ENCODE measurements at places on chromosomes 1 and 21. TPM values are rescaled to one million over a fixed set of nuclear protein-coding genes. Genes with fewer than 3 reads are reported as not detected.

- peak; percentile 51 for DNase-seq
These were observed 118.4 kb downstream of the CRYAA start for GRCh38 chr21:43287111-43287760.

- no peak for DNase-seq
These were observed 65.9 kb downstream of the NDUFS5 start for GRCh38 chr1:39091845-39092645.

- DNase-seq, result peak; percentile 2
These were observed 3.9 kb downstream of the DISP3 start for GRCh38 chr1:11482701-11483479.

- no peak for DNase-seq
These were observed 62.2 kb downstream of the SGIP1 start for GRCh38 chr1:66596191-66596590.

- DNase-seq, result no peak
These were observed 11.9 kb upstream of the VAV3 start for GRCh38 chr1:107976836-107977235.

DNA sequence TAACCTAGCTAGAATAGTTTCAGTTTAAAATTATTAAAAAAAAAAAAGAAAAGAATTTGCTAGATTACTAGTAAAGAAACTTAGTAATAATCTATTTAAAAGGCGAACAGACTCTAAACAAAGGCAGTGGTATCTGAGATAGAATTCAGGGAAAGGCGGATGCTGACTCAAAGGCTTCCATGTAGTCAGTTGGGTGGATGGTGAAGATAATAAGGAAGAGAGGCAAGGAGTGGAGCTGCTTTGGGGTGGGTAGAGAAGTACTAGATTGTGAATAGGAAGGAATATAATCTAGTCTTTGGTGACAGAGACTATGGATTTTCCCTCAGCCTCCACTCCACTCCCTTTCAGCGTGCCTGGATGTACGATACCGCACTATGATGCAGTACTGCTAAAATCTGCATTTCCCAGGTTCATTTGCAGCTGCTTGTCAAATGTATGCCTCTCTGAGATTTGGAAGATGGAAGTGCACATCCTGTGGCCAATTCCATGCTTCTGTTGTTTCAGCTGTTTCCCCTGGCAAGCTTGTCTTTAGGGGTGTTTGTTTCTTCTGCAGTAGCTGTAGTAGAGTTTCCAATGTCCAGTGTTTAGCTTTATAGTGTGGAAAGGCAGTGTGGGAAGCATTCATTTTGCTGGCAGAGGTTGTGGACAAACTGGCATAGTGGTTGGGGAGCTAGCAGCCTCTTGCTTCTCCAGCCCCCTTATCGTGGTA, 184.6 kb upstream of the NRIP1 start:
- DNase-seq, result no peak

DNA sequence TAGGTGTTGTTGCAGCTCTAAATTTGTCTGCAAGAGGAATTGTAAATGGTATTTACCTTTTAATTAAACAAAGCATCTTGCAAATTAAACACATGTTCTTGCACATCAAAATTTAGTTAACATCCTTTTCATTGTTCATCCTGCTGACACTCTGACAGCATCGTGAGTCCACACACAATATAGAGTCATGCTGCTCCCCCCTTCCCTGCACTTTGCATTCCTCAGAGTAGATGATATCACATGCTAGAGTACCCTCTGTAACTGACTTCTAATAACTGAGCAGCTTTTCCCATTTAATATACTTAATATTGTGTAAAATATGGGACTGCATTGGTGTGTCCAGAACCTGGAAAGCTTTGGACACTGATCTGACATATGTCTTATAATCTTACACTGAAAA, 138.8 kb upstream of the DPYD start:
- DNase-seq, result no peak

DNA sequence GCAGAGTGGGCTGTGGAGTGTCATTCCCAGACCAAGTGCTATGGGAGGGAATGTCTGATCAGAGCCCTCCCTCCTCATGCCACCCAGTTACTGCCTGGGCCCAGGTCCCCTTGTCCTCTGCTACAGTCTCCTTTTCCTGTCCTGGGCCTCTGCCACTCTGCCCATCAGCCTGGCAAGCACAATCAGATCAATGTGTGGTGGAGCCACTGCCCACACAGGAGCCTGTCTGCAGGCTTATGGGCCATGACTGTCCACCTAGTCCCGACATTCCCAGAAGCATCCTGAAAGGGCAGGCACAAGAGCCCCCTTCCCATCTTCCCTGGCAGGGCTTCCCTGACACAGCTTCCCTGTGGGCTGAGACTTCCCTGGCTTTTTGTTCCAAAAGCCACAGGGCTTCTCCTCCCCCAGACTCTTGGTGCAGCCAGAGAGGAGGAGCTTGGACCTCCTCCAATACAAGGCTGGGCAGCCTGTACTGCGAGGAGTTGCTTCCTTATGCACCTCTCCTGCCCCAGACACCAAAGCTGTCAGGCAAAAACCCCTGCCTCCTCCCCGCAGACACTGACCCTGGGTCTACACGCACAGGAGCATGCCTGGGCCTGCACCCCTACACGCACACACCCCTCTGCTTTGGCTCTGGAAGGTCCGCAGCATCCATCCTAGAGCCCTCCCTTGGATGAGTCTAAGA, 29.2 kb upstream of the CNTN2 start:
- DNase-seq, result peak; percentile 54

GRCh38 chr1:33653226-33653625, 180.8 kb downstream of the ZSCAN20 start:
- DNase-seq, result no peak

GRCh38 chr21:33871171-33871570, 44.4 kb downstream of the ATP5PO start:
- DNase-seq, result no peak

- DNase-seq, result no peak
These were observed 239.1 kb downstream of the USP25 start for GRCh38 chr21:15968776-15969310.

DNA sequence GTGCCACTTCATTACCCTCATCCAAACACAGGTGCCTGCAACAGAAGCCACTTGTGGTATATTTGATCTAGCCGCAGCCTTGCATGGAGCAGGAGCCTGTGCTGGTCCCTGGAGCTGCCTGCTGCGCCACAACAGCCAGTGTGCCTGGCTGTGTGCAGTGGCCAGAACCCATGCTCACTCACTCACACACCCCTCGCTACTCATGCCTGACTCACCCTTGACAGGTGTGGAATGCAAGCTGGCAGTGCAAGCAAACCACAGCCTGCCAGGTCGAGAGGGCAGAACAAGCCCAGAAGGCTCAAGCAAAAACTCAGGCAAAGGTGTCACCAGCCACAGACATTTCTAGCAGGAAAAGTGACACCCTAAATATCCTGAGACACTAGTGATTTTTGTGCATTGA, 1510.9 kb downstream of the KCNT2 start:
- no peak for DNase-seq

DNA sequence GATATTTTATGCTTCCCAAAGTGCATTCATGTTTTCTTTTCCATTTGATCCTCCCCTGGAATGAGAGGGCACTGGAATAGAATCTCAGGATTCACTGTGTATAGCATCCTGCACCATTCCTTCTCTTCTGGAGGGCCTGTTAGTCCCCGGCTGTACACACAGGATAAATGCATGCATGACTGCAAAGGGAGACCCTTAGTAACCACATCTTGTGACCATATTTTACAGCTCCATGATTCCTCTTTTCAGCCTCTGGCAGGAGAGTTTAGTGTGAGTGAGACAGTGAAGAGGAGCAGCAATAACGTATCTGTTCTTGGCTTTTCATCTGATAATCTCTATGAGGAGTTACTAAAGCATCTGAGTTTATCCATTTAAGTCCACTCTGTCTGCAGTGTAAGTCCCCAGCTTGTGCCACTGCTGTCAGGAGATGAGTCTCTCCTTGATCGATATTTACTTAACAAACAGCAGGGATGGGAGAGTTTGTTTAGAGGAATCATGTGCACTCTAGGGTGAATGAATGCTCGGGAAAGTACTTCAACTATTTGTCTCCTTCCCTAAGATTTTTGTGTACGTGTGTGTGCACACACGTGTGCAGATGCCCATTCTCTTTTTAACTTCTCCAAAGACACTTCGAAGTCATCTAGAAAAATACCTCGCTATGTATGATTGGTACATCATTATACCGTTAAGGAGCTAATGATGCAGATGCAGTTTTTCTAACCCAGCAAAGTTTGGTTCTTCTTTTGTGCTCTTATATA, 41.1 kb downstream of the PROX1 start:
- no peak for DNase-seq

- no peak for DNase-seq
These were observed 198.2 kb upstream of the LMO4 start for GRCh38 chr1:87130438-87130837.

GRCh38 chr1:230172016-230172537, 105.0 kb downstream of the GALNT2 start:
- no peak for DNase-seq

DNA sequence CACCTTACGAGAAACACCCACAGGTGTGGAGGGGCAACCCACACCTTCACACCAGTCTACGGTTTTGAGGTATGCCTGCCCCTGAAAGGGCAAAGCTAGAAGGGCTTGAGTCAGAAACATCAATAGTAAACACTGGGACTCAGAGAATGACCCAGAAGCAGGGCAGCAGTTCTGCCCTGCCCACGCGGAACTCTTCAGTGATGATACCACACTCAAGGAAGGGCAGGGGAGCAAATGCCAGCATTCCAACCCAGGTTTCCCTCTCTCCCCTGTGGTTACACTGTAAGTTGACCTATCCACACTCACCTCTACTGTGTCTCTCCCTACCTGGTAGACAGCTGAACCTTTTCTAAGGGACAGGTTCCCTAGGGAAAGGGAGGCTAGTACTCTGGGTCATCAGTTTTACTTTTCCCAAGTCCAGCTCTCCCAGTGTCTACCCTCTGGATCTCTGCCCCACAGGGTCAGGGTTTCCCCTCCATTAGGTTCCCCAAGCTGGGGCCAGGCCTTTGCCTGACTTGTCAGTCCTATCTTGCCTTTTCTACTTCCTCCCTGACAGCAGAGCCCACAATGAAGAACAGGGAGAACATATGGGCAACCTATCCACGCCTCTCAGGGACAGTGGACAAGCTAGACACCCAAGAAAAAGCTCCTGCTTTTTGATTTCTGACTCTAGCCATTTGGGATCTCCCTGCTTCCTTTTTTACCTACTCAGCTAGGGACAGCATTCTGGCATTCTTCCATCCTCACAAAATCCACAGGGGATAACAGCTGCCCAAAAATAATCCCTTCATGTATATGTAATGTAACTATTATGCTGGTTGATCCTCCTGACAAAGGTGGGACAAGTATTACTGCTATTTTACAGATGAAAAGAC, 3.0 kb downstream of the F11R start:
- DNase-seq, result no peak

- no peak for DNase-seq
These were observed 157.3 kb downstream of the GRIK3 start for GRCh38 chr1:36876990-36877389.

DNA sequence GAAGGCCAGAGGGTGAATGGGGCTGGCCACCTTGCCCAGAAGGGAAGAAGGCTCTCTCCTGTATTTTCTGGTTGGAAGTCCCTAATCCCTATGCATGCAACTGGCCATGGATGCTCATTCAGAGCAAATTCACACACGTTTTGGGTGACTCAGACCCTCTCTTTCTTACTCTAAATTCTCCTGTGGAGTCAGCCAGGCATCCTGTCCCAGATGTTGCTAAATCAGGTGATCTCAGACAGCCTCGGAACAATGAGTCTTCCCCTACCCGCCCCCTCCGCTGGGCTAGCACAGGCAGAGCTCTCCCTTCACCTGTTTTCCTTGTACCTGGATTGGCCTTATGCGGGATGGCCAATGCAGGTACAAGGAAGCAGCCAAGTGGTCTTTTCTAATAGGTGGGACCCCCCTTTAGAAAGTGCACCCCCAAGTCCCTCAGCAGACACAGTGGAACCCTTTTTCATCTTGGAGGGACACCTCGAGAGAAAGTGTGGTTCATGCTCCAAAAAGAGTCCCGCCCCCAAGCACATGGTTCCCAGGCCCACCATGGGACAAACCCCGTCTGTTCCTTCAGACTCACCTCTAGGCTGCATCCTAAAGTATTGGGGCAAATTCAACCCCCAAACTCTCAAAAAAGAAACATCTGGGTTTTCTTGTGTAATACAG, 8.6 kb downstream of the S100A6 start:
- DNase-seq, result no peak

GRCh38 chr1:196680107-196680506, 28.3 kb downstream of the CFH start:
- no peak for DNase-seq

- no peak for DNase-seq
These were observed 4.3 kb upstream of the CLEC20A start for GRCh38 chr1:178500936-178501554.

DNA sequence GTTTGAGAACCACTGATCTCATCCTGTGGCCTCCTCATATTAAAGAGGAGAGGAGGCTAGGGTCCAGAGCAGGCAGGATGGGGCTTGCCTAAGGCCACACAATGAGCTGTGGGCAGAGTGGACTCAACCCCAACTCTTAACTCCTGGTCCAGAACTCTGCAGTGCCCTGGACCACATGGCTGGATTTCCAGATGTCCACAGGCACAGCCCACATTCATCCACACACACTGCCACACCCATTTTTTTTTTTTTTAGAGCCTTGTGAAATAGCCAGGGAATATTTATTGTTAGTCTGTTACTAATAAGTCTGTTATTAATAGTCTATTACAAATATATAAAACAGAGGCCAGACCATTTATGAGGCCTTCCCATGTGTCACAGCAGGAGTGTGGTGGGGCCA, 192.2 kb downstream of the TRABD2B start:
- no peak for DNase-seq

GRCh38 chr1:220370041-220370700, 97.9 kb upstream of the RAB3GAP2 start:
- no peak for DNase-seq

- no peak for DNase-seq
These were observed 40.8 kb upstream of the DYNLT5 start for GRCh38 chr1:66711420-66711819.

GRCh38 chr1:68081775-68082283, 31.4 kb upstream of the DIRAS3 start:
- DNase-seq, result no peak

Gene SLC1A7
- total RNA-seq, result not detected

Gene ATAD3A
- total RNA-seq, result 29.9 TPM

Gene C8B
- total RNA-seq, result not detected

Gene TSHB
- not detected for total RNA-seq

Gene HSPB7
- 160 TPM for total RNA-seq

Gene DR1
- 65.3 TPM for total RNA-seq

Gene CYYR1
- 4.1 TPM for total RNA-seq

Gene VSIG8
- not detected for total RNA-seq

Gene ZNF683
- not detected for total RNA-seq

Gene TBX15
- total RNA-seq, result 41.0 TPM

Gene OR10Z1
- not detected for total RNA-seq
